ENCODE measurements at places on chromosomes 3 and 15.

DNA sequence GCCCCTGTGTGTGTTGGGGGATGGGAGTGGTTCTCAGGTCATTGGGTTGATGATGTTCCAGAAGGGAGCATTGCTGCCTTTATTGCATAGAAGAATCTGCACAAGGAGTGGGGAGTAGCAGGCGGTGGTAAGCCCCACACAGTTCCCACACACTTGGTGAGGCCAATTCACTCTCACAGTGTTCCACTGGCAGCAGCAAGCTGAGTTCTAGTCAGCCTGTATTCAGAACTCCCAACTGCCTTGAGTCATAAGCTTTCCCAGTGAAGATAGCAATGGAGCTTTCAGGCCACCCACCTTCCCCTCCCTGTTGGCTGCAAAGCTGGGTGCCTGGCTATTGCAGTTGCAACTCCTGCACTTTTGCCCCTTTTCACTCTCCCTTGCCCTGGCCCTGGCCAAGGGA lies 181.1 kb upstream of the RBMS3 start:
- no peak for DNase-seq

- DNase-seq = no peak
Measured at GRCh38 chr15:65368302-65369211, 9.2 kb downstream of the IGDCC3 start.

DNA sequence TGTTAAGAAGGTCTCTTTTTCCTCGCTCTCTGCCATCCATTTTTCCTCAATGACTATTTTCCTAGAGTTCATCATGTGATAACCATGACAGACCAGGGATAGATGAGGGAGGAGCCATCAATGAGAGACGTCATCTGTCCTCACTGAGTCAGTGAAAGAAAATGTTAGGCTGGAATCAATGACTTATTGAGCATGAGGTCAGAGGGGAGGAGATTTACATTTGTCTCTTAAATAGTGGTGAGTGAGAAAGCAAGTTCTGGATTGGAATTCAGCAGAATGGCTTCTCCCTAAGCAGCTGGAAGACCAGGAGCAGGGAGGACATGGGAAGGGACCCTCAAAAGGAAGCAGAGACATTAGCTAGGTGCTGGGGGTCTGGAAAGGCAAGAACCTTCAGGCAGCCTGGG lies 28.2 kb upstream of the USP3 start:
- no peak for DNase-seq

DNA sequence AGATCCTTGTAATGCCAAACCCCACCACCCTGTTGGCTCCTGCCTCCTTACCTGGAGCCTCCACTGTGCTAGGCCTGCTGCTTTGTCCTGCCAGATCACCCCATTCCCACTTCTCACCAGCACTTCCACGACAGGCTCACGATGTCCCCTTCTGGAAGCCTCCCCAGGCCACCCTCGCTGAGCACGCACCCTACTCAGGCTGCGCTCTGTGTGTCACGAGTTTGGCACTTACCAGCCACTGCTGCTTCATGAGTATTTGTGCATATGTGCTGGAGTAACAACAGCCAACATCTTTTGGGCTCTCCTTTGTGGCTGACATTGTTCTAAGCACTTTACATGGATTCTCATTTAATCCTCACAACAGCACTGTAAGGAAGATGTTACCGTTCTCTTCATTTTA lies 58.1 kb downstream of the PDIA5 start:
- no peak for DNase-seq

GRCh38 chr3:177287231-177287630 lies 89.9 kb upstream of the TBL1XR1 start:
- no peak for DNase-seq

DNA sequence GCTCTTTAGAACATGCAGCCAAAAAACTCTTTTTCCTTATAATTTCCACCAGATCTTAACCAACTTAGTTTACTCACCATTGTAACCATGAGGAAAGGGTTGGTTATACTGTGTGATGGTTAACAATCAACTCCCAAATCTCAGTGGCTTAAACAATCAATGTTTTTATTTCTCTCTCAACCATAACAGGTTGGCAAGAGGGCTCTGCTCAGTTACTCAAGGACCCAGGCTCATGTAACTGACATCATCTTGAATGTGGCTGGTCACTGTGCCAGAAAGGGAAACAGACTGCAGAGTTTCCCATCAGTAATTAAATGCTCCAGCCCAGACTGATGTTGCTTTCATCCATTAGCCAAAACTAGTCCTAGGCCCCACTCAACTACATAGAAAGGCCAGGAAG lies 69.0 kb downstream of the ANKRD28 start:
- no peak for DNase-seq

DNA sequence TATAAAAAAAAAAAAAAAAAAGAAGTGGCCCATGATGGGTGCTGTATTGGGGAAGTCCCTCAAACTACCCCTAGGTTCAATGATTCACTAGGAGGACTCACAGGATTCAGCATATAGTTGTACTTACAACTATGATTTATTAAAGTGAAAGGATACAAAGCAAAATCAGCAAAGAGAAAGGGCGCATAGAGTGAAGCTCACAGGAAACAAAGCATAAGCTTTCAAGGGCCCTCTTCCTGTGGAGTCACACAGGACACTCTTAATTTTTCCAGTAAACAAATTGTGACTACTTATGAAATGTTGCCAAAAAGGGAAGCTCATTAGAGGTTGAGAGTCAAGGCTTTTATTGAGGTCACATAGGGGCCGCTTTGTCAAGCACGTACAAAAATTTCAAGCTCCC lies 153.7 kb upstream of the GAP43 start:
- no peak for DNase-seq

DNA sequence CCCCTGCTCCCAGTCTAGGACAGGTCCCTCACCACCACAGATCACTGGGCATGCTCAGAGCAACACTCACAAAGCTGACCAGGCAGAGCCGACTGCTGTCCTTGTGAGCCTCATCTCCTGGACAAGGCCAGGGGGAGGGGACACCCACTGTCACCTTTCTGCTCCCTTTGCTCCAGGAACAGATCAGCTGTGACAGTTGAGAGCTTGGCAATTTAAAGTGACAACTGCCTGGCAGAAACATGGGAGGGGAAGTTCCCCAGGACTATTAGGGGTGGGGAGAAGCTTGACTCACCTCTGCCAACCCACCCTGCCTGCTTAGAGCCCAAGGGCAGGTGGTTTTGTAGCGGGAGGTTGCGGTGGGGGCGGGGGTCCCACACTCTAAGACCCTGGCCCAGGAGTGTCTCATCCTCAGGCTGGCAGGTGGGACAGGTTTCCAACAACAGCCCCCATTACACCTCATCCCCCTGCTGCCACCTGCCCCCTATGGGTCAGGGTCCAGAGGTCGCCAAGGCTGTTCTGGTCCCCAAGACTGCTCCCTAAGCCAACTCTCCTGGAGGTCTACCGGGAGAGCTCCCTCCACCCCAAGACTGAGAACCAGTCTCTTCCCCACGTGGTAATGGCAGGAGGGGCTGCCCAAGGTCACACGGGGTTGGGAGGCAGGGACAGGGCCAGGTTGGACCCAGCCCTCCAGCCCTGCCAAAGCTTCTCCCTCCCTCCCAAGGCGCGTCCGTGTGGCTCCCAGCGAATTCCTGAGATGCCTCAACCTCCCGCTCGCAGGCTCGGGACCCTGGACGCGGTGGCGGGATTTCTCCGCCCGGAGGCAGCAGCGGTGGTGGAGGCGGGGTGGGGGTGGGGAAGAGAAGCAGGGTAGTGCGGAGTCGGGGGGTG lies 80.4 kb downstream of the IQSEC1 start:
- DNase-seq = no peak

DNA sequence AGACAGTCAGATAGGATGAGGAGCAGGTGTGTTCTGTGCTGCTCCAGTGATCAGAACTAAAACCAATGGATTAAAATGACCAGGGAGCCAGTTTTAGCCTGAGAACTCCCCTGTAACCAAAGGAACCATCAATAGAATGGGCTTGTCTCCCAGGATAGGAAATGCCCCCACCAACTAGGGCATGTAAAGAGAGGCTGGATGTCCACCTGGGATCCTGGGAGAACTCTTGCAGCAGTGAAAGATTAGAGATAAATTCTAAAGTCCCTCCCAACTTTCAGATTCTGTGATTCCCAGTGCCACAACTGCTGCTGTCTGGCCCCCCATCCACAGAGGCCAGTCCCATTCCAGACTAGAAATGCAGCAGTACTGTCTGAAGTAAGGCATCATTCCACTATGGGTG lies 33.8 kb downstream of the HDC start:
- no peak for DNase-seq

DNA sequence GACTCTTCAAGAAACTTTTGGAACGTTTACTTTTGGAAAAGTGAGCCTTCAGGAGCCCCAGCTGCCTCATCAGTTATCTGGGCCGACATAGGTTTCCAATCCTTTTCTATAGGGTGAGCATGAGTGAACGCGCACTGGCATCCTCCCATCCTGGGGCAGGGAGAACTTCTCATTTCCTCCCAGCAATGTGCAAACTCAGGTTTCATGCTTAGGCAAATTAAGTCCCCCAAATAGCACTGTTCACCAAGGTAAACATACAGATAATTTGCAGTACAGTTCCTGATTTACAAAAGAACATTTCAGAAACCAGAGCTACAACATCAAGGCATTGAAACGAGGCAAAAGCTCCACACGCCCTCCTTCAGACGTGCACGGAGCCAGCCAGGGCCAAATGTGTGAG lies 333.5 kb upstream of the NR2E3 start:
- no peak for DNase-seq

DNA sequence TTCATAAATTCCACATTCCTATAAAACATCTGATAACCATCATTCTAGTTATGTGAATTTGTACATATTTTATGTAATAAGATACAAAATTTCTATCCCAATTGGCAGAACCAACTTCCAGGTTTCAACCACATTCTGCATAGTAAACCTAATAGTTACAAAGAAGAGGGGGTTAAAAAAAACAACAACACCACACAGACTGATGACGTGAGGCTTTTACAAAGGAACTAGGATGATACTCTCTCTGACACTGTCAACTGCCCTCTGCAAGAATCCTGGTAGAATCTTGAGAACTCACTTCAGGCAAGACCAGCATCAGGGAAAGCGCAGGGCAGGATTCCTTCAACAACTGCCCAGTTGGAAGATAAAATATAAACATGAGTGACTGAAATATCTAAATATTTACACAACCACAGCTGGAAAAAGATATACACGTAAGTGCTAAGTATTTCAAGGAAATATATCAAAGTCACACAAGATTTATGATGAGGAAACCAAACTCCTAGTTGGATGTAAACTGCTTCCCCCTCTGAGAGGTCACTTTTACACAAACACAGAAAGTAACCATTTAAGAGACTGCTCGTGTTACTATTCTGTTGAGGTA lies 816.4 kb downstream of the ROBO1 start:
- DNase-seq = no peak

GRCh38 chr15:59280855-59281254 lies 74.2 kb downstream of the LDHAL6B start:
- DNase-seq = no peak

DNA sequence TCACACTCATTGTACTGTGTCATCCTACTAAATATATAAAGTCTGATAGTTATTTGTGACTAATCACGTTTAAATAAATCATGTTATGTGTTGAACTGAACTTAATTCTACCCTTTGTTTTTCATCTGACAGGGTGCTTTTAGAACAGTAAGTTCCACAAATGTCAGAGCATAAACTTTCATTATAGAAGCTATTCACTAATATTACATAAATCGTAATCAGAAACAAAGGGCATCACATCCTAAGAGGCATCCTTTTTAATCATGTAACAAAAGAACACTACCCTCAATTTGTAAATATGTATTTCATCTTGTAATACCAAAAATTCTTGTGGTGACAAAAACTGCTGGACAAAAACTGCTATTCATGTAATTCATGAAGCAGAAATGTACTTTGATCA lies 50.8 kb downstream of the KCNH8 start:
- no peak for DNase-seq

- no peak for DNase-seq
Measured at GRCh38 chr3:42550250-42550649, 31.5 kb downstream of the SEC22C start.

- peak; percentile 41 for DNase-seq
Measured at GRCh38 chr15:51448622-51449399, 107.4 kb downstream of the GLDN start.

DNA sequence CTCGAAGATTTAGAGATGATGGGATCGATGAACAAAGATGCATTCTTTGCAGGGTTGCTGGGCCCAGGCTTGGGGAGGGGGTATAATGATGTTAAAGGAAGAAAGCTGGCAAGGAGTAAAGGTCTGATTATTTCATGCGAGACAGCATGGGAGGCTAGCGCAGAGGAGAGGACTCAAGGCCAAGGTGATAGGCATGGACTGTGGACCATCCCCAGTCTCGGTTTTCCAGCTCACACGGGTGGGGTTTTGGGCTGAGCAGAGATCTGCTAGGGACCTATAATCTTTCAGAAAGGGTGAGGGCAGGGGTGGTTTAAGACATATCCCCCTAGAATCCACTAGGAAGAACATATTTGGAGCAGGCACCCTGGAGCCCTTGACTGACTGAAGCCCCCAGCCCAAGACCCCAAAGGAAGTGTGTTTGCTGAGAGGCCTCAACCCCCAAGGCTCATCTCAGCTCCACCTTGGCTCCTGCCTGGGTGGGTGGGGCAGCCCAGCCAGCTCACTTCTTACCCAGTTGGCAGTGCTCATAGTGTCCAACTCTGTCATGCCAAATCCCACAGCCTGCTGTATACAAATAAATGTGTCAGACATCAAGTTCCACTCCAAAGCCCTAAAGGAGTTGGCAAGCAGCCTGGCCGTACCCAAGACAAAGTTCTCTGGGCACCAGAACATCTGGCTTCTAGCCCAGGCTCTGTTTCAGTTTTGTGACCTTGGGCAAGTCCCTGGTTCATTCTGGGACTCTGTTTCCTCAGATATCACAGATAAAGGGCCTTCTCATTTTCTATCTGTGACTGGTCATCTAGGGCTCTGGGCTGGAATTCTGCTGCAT lies 17.9 kb downstream of the ACSBG1 start:
- DNase-seq = no peak

GRCh38 chr3:57917601-57918000 lies 90.6 kb upstream of the FLNB start:
- DNase-seq = no peak

GRCh38 chr3:65960087-65960486 lies 78.6 kb downstream of the MAGI1 start:
- DNase-seq = no peak

GRCh38 chr3:138691351-138691750 lies 82.8 kb downstream of the FAIM start:
- peak; percentile 35 for DNase-seq

DNA sequence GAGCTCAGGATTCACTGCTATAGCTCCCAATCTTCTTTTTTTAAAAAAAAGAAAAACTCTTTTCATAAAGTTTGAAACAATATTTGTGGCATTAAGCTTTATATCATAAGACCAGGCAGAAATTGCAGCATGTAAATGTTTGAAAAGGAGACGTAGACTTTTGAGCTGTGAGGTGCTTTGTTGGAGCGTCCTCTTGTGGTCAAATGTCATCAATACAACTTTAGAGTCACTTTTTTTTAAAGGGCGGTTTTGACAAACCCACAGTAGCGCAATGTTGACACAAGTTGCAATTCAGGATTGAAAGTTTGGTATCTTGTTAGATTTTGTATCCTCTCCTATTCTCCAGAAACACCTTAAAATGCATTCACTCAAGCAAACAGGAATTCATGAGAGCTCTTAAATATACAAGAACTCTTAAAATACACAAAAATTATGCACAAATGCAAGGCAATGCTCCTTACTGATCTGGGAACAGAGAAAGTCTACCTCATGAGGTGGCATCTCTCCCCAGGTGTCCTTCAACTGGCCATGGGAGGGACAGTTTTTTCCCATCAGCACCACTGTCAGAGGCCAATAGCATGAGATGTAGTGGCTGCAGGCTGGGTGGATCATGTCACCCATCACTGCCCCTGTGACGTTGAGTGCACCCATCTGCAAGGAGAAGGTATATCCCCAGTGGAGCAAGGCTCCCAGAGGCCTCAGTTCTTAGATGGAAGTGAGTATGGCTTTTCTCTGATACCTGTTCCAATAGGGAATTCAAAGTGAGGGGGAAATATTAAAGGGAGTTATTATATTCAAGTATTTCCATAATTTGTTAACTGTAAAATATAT lies 70.7 kb downstream of the ANXA2 start:
- DNase-seq = peak; percentile 67
